Activated naive CD4-positive, alpha-beta T cell treated with anti-CD3 and anti-CD28 coated beads for 36 hours (primary cell): ENCODE measurements at places on chromosomes 6 and 20. TPM values are rescaled to one million over a fixed set of nuclear protein-coding genes. Genes with fewer than 3 reads are reported as not detected.

DNA sequence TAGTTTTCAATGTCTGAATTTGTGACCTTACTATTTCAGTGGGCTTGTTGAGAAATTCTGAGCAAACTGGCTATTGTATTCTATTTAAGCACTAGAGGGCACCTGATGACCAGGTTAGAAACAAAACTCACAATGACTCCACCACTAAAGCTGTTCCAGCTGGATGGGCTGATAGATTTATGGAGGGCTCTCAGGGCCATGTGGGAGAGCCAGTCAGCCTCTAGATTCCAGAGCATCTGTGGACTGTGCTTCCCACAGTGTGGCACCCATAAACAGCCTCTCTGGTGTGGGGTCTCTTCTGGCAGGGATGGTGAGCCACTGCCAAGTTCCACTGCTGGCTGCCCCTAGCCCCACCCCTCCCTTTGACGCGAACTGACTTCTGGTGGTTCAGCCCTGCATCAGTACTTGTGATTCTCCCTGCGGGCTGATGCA is 29.2 kb downstream of the C6orf58 start:
- DNase-seq: no peak

DNA sequence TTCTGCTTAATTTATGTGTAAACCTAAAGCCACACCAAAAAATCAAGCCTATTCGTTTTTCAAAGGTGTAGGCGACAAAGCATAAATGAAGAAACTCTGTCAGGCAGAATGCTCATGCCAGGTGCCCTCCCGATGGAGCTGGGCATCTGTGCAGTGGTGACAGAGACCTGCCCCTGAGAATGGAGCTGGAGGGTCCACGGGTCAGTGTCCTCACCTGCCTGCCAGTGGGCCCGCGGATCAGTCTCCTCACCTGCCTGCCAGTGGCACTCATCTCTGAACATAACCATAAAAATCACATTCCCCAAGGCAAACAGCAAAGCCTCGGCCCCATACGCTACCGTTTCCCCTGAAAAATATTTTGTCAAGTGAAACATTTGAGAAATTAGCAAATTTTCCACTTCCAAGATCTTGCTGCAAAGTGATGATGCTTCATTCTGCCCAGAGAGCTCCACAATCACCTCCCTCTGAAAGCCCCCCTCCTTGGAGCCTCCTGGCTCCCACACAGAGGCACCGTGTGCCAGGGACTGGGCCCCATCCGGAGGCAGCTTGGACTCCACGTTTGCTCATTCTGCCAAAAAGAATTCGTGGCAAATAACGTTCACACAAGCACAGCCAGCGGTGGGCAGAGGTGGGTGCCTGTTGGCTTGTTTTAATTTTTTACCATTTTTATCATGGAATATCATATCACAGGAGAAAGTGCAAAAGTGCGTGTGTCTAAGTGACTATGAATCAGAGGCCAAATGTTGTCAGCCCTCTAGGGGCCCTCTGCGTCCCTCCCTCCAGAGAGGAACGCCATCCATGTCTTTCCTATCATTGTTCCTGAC is 88.8 kb downstream of the YTHDF1 start:
- DNase-seq: no peak

DNA sequence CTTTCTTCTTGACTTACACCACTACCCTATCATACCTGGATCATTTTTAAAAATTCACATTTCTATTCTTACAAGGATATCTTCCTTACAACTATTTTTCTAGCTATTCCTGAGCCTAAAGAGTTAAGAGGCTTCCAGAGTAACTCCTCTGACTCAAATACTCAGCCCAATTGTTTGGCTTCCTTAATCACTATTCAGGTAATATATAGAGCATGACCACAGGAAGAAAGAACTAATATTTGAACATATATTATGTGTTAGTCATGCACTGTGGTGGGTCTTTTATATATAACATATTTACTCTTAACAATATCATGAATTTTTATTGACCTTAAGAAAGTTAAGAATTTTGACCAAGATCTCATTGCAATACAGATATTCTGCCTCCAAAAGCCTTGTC is 42.0 kb upstream of the ID4 start:
- DNase-seq: no peak

DNA sequence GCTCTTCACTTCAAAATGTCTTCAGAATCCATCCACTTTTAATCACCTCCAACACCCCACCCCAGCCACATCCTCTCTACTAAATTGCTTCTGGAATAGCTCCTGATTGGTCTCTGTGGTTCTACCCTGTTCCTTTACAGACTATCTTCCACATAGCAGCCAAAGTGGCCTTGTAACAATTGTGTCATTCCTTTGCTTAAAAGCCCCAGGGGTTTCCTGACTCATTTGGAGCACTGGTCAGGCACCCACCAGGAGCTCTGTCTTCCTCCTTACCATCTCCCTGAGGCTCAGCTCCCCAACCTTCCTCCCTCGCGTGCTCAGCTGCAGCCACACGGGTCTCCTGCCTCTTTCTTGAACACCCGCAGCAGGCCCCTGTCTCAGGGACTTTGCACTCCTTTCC is 126.8 kb downstream of the HIVEP1 start:
- no peak for DNase-seq

The NFATC2 gene
- 15.7 TPM for total RNA-seq

DNA sequence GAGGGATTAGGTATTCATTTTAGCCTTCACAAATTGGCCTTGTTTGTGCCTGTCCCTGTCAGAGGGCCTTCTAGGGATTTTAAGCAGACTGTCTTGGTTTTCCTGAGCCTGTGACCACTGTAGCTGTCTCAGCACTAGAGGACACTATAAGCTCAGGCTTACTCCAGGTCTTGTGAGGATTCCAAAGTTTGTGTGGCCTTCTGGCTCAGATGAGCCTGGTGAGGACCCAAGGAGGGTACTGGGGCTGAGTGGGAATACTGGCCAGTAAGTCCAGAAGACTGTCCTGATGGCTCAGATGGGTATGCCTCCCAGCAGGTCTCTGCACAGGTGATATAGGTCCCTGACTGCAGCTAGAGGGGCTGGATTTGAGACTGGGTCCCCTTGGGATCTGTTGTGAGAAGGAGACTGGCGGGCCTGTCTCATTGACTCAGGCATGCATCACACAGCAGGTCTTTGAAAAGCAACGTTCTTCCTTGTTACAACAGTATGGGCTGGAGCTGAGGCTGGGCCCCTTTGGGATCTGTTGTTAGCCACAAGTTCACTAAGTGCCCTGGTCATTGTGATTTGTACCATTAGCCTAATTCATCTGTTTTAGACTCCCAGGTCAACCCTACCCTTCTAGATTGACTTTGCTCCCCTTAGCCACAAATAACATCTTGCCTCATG is 26.3 kb upstream of the TFB1M start:
- DNase-seq: no peak

- no peak for DNase-seq
These were observed 4.6 kb upstream of the SIM1 start for GRCh38 chr6:100469101-100469859.

The HEY2 gene
- not detected for total RNA-seq

DNA sequence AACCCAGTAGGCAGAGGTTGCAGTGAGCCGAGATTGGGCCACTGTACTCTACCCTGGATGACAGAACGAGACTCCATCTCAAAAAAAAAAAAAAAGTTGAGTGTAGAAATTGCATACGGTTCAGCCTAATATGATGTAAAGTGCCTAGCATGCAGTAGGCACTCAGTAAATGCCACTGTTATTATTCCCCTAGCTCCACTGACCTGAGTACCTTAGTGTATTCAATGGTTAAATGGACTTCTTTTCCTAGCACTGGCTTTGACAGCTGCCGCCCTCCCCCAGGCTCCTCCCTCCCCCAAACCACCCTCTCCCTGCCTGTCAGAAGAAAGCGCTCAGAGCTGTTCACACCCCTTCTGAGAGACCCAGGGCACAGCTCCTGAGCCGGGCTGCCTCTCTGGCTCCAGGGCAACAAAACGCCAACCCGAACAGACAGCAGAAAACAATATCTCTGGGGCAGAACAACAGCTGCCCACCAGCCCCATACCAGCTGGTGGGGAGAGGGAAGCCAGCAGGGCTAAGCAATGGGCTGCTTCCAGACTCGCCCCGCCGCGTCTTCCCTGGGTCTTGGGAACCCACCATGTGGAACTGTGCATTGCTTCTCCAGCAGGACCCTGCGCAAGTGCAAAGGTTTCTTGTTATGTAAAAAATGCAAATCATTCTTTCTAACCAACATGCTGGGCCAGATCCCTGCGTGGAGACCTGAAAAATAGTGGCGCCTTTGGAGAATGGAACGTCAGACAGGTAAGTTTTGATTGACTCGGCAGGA is 4.5 kb downstream of the CPNE5 start:
- no peak for DNase-seq

DNA sequence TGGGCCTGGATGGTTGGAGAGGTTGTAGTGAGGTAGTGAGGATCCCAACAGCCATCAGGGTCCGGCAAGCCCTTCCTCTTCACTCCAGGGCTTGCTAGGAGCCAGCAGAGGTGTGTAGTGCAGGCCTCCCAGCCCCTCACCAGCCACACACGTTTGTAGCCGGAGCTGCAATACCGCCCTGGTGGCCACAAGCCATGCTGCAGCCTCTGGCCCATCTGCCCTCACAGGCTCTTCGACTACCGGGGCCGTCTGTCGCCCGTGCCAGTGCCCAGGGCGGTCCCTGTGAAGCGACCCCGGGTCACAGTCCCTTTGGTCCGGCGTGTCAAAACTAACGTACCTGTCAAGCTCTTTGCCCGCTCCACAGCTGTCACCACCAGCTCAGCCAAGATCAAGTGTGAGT is 36.4 kb downstream of the EIF2S2 start:
- no peak for DNase-seq

The BCAS1 gene
- not detected for total RNA-seq

DNA sequence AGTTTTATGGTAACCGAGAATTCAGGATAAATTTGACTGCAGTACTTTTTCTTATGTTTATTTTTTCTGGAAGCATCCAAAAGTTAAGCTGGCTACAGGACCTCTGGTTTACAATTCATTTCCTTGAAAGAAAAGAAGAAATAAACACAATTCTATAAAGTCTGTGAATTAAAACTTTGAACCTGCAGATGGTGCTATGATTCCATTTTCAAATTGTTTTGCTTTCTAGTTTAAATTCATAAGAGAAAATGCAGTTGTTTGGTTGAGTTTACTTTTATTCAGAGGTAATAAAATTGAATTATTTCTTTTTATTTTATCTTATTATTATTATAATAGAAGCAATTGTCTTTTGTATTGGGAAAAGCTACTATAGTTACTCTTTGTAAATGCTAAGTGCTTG is 1.8 kb upstream of the VIP start:
- DNase-seq: no peak

- no peak for DNase-seq
These were observed 77.9 kb downstream of the MRPL14 start for GRCh38 chr6:44049163-44049988.

The MOXD1 gene
- total RNA-seq: not detected

GRCh38 chr6:146847426-146847825 is 248.7 kb downstream of the ADGB start:
- DNase-seq: no peak

DNA sequence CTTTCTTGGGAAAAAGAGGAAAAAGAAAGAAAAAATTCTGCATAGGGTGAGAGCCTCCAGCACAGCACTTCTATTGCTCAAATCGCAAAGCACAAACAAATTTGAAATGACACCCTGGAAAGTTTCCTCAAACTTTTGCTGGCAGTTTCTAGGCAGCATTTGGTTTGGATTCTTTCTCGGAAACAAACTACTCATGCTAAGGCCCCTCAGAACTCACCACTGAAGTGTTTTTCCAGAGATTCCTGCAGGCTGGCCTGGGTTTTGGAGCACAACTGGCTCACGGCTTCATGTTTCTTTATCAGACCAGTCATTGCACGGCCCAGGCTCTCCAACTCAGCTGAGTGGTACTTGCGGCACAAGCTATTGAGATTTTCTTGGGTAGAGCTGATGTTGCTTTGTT is 237.8 kb downstream of the SYNE1 start:
- no peak for DNase-seq

GRCh38 chr20:54485631-54486030 is 10.2 kb downstream of the DOK5 start:
- no peak for DNase-seq

DNA sequence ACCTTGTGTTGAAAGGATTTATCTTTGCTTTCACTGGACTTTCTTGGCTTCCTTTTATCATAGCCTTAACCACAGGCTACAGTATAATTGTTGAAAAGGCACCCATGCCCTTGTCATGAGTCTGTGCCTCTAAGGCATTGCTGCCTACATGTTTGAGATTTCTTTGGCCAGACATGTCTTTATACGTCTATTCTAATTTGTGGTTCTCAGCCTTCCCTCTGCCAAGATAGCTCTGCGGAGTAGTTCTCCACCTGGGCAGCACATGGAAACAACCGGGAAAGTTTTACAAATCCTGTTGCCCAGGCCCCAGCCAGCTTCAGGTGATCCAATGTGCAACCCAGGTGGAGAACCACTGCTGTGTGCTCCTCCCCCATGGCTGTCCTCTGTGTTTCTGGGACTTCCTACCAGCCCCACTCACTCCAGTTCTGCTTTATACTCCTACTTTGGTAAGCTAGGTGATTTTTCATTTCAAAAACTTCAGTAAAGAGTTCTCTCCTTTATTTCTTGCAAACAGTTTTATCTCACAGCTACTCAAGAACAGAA is 159.6 kb upstream of the MYLIP start:
- DNase-seq: no peak

The PRSS16 gene
- total RNA-seq: 1.4 TPM

- DNase-seq: no peak
These were observed 154.5 kb downstream of the CD83 start for GRCh38 chr6:14271789-14272736.

The TMX4 gene
- total RNA-seq: 28.3 TPM

GRCh38 chr6:16700202-16700915 is 60.9 kb downstream of the ATXN1 start:
- DNase-seq: peak; percentile 35

DNA sequence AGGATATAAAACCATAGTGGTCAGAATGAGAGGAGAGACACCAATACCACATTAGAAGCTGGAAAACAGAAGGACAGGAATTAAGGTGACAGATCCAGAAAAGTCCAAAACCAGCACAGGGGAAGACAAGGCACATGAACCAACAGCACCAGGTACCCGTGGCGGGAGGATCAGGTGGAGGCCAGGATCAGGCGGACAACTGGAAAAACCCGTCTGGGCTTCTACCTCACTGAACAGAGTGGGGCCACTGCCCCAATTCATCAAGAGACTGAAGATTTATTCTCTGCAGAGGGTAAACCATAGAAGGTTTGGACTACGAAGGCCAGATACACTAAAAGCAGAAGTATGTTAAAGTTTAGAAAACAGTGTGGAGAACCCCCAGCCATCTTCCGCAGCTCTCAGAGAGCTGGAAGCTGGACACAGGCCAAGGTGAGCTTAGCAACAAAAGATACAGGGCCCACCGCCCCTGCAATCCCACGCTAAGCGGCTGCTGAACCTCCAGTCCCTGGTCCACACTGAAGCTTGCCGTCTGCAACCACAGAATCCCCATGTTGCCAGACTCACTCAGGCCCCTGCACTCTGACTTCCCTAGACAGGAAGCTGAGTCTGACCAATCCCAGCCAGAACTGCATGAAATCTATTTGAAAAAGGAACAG is 29.9 kb downstream of the ABHD12 start:
- no peak for DNase-seq

- DNase-seq: peak; percentile 77
These were observed 25.3 kb upstream of the TOP1 start for GRCh38 chr20:41003143-41003935.
